Stimulated activated CD8-positive, alpha-beta memory T cell treated with anti-CD3 and anti-CD28 coated beads, Interleukin-15, amount 100 ng/mL, for 24 hours (primary cell): ENCODE measurements at places on chromosomes 5 and 9.
A peak's percentile ranks its signal among the peaks of the same experiment; 100 is the strongest.

DNA sequence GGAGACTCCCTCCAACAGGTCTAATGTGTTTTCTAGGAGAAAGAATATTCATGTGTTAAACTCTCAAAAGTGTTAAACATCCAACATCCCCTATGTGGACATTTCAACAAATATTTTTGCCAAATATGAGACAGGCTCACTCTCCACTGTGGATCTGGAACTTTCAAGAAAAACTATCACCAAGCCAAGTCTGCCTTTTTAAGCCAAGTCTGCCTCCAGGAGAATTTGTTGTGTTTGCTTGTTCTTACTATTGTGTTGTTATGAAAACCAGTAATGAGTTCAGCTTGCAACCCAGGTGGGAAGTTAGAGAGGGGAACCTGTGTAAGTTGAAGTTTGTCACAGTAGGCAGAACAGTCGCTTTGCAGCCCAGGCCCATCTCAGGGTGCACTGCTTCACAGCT, 228.1 kb downstream of the NFIB start:
- DNase-seq, result no peak

DNA sequence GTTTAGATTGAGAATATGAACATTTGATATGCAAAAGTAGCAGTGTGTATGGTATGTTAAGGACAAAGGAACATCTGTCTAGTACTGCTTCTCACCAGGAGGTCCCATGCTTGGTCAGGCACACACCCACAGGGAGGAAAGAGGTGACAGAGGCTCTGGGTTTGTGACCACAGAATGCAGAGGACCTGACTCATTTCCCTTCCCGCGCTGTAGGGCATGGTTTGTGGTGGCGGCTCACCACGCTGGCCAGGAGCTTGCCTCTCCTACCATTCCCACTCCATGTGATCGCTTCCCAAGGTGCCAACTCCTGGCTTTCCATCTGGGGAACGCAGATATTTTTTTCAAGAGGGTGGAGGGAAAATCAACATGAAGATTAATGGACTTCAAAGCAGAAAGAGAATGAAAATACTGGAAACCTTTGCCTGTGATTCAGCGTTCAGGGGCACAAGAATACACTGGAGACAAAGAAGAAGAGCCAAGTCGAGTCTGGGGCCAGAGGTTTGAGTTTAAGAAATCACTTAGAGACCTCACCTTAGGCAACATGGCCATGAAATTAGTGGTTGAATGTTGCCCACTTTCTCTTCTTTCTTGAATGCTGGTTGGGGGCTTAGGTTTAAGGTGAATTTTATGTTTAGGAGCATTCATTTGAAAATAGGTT, 477.8 kb downstream of the CCDC171 start:
- DNase-seq, result no peak

DNA sequence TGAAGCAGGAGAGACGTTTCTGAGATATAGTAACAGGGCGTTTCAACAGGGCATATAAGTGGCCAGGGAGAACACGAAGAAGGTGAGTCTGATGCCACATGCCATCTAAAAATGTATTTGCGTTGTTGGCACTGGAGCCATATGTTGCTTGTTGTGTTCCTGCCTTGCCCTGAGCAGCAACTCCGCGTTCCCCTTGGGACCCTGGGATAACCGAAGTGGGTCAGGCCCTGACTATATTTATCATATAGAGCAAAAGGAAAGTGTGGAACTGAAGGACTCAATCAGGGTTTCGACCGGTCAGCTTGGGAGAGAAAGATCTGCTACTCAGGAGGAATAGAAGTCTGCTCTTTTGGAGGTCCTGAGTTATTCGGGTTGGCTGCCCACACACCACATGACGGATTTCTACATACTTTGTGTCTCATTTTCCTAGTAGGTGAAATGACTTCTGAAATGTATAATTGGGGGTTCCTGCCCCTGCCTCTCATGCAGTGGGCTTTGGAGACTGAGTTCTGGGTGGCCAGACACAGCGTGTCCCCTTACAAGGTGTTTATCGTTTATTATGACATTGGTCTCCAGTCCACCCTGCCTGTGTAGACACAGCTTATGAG, 3.0 kb downstream of the STC2 start:
- no peak for DNase-seq

GRCh38 chr5:108381350-108381953, 446 bp downstream of the FBXL17 start:
- peak; percentile 54 for DNase-seq

GRCh38 chr5:140547508-140548299, at the start of gene EIF4EBP3:
EIF4EBP3 (plus strand) TSS chr5:140547662; CDS start chr5:140547738, 76 bp downstream.
- DNase-seq, result peak; percentile 60

DNA sequence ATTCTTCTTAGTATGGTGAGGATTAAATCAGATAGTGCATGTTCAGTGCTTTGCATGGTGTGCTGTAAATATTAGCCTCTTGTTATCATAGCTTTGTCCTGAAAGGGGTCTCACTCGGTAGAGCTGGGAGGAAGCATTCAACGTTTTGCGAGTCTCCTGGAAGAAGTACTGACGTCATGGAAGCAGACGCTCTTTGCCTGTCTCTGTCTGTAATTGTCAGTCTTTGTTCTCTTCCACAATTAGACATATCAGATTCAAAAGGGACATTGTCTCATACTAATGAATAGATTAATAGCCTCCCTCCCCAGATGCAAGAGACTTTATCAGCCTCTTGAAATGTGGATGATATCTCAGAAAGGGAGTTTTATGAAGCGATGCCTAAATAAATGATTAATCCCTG, 91.8 kb upstream of the CXCL14 start:
- no peak for DNase-seq
